NCI-H446 treated with DMSO at 0.1 percent for 48 hours (cell line): ENCODE measurements at places on chromosomes 3 and 15.
A peak's percentile ranks its signal among the peaks of the same experiment; 100 is the strongest.

- DNase-seq = no peak
Measured at GRCh38 chr3:26369133-26369532, 253.4 kb upstream of the LRRC3B start.

DNA sequence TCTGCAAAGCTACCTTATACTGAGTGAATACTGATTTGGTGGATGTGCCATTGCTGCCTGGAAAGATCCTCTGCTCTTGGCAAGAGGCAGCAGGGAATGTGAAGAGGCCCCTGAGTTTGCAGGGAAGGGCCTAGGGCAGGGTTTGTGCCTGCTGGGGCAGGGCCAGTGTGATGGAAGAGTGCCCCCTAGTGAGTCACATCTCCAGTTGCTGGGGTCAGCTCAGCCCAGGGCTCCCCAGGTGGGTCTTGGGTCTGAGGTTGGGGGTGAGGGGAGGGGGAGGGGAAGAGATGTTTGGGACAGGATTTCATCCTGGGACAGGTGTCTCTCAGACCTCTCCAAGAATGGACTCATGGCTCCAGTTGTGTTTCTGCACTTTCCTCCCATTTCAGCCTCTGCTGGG, 4.1 kb upstream of the AMOTL2 start:
- no peak for DNase-seq

DNA sequence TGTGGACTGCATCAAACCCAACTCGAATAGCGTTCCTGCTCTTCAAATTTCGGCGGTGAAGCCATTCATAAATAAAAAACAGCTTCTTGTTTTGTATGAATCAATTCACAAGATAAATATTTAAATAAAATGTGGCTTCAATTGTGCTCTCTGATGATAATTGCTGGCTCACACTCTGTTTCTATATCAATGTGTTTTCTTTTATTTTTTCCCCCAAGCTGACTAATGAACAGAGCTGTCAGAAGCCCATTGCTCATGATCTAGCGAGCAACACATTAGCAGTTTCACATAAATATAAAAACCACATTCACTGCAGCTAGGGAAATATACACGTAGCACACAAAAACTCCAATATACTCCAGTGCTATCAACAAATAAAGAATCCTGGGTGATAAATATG, 45.0 kb upstream of the FOXP1 start:
- DNase-seq = no peak

DNA sequence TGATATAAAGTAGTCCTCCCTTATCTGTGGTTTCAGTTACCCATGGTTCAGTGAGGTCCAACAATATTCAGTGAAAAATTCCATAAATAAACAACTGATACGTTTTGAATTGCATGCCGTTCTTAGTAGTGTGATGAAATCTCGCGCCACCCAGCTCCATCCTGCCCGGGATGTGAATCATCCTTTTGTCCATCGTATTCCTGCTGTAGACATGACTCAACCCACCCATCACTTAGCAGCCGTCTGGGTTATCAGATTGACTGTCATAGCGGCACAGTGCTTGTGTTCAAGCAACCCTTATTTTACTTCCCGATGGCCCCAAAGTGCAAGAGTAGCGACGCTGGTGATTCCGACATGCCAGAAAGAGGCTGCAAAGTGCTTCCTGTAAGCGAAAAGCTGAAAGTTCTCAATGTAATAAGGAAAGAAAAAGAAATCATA, 48.0 kb upstream of the MEX3B start:
- DNase-seq = no peak

DNA sequence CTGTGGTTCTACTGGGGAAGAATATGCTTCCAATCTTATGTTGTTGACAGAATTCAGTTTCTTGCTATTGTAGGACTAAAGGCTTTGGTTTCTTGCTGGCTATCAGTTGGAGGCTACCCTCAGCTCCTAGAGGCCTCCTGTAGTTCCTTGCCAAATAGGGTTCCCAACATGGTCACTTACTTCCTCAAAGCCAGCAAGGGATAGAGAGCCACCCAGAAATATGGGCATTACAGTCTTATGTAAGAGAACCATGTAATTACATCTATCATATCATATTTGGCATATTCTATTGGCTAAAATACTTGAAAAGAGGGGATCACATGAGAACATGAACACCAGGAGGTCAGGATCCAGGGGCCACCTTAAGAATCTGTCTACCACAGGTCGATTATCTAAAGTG, 6.2 kb upstream of the COX17 start:
- DNase-seq = no peak

GRCh38 chr15:55468321-55468720, 39.7 kb downstream of the DNAAF4 start:
- no peak for DNase-seq

GRCh38 chr15:66951531-66952320, 113.7 kb upstream of the SMAD3 start:
- DNase-seq = no peak

DNA sequence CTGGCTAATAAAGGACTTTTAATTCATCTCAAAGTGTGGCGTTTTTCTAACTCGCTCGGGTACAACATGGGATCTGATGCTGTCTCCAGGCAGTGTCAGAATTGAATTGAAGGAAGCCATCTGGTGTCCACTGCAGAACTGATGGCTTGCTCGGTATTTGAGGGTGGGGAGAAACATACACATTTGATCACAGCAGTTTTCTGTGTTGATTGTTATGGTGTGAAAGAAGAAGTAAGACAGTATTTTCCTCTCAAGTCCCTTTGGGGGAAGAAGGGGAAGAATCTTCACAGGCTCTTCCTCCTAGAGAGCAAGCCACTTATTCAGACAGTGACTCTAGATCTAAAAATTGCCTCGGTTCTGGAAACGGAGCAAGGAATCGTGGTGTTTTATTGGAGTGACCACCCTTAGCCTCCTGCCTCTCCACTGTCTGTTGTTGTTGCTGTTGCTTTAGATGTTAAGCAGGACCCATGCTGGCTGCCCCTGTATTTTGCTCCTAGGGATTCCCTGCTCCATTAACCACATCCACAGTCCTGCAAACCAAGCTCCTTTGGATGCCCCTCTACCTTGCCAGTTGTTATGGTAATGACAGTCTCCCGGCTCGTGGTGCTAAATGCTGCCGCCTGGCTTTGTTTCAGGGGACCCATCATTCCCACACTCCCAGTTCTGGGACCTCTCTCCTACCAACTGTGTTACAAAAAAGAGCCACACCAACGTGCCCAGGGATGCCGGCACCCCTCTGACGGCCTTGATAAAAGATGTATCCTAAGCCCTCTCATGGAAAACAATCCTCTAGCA, 15.3 kb upstream of the MCCC1 start:
- no peak for DNase-seq

DNA sequence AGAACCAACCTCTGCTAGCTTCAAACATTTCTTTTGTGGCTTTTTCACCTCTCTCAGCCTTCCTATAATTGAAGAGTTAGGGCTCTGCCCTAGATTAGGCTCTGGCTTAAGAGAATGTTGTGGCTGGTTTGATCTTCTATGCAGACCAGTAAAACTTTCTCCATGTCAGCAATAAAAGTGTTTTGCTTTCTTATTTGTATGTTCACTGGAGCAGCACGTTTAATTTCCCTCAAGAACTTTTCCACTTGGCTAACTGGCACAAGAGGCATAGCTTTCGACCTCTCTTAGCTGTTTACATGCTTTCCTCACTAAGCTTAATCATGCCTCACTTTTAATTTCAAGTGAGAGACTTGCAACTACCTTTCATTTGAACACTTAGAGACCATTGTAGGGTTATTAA, 964.7 kb downstream of the ROBO2 start:
- no peak for DNase-seq

DNA sequence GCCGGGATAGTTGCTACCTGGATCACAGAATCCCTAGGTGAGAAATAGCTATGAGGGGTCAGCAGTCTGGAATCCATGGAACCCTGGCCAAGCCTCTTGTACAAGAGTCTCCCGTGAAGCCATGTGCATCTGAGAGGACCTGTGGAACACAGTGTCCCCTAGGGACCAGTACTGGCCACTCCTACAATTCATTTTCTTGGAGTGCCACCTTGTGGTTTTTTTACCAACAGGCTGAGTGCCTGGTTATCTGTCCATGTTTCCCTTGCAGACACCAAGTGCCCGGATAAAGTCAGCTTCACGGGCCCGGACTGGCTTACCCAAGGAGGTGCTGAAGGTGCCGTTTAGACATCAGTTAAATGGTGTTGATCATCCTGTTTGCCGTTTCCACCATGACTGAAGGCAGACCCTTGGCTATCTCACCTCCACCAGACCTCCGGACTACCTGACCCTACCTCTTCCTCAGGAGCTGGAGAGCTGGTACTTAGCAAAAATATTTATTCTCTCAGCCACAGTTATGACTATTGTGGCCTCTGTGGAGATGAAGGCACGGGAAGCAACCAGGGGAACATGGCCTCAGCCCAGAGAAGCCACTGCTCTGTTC, 93.9 kb downstream of the RBPMS2 start:
- peak; percentile 8 for DNase-seq

DNA sequence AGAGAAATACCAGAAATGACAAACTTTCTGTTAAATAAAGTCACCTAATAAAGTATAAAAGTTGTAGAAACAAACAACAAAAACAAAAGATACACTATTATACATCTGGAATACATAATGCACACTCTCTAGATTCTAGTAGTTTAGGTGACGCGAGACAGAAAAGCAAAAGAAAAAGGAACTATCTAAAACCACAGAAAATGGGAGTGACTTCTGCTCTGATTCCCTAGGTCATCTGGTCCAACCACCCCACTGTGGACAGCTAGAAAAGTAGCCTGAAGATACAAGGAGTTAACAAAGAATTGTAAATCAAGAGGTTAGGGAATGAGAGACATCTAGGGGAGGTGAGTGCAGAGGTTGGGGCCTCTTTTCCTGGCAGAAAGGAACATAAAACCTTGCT, 39.1 kb downstream of the DHX36 start:
- DNase-seq = no peak

DNA sequence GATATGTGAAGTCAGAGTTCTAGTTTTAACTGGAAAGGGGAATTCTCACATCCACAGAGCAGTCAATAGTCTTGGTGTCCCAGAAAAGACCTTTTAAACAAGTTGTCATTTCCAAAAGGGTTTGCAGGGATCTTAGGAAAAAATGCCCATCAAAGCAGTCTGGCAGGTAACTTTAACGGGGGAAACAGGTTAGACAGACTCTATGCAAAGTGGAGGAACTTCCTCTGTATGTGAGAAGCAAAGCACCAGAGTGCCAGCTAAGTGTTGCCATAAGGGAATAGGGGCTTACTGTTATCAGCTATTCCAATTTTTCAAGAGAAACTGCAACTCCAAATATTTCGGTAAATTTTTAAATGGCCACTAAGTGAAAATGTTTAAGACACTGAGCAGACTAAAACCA, 307.9 kb upstream of the MDFIC2 start:
- no peak for DNase-seq

- DNase-seq = no peak
Measured at GRCh38 chr3:101936419-101937356, 87.4 kb downstream of the NFKBIZ start.

GRCh38 chr3:55731741-55732140, 244.6 kb upstream of the WNT5A start:
- no peak for DNase-seq

DNA sequence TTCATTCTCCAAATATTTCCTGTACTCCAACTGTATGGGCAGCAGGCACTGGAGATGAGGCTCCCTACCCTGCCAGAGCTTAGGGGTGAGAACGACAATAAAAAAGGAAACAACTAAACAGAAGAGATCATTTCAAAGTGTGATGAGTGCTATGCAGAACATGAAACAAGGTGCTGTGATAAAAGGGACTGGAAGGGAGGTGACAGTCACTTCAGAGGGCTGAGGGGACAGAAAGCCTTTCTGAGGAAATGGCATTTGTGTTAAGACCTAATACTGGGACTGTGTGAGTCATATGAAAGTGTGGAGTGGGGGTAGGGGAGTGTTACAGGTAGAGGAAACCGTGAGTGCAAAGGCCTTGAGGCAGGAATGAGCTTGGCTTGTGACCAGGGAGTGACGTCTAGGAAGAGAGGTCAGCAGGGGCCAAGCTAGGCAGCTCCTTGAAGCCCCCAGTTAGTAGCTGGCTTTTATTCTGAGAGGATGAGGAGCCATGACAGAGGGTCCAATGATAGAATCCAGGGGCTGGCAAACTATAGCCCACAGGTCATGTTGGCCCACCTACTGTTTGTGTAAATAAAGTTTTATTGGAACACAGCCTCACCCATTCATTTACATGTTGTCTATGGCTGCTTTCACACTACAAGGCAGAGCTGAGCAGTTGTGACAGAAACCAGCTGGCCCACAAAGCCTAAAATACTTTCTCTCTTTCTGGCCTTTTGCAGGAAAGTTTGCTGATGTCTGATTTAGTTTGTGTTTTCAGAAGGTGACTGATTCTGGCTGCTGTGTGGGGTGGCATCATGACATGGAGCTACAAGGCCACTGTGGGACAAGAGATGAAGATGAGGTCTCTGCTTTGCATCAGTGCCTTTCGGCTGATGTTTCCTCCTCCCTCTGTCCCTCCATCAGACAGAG, 56.6 kb downstream of the LSM3 start:
- no peak for DNase-seq

DNA sequence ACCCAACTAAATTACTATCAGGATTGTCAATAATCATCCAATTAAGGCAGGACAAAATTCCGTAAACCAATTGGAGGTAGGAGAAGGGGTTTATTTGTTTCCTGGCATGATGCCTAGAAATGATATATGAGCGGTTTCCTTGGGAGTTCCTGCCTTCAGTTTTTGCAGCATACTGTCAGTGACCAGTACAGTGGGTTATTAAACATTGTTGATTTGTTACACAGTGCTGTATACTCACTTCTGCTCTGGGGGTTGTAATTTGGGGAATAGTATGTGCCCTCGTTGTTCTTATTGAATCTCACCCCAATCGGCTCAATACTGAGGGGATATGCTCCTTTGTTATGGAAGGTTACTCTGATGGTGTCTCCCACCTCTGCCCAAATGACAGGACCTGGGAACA, 22.2 kb downstream of the CP start:
- DNase-seq = peak; percentile 27

GRCh38 chr3:173214576-173214975, 73.5 kb upstream of the SPATA16 start:
- no peak for DNase-seq

DNA sequence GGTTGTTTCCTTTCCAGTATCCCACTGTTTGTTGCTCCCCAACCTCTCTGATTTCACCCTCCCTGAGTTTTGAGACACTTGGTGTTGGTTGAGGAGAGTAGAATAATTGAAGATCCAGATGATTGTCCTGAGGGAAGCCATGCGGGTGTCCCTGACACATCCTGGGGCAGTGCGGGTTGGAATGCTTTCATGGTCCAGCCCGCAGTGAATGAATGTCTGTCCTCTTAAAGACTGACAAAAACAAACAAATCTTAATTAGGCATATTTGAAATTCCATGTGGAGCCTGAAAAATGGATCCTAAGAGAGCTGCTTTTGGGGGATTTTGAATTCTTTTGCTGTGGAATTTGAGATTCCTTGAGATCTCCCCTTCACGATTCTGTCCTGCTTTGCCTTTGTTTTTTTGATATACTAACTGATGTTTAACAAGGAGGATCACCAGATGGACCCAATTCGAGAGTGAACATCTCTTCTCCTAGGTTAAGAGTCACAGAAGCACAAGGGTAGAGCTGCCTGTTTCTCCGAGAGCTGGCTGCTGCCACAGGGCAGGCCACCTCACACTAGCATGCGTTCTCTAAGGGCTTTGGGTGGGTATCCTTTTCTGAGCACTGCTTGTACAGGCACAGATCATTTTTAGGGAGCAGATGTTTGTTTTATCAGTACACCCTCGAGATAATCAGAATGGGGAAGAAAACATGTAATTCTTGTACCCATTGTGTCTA, 47.4 kb downstream of the GPR171 start:
- no peak for DNase-seq

GRCh38 chr15:60363903-60364611, 33.7 kb downstream of the ANXA2 start:
- no peak for DNase-seq

- DNase-seq = no peak
Measured at GRCh38 chr3:50587806-50588758, 18.8 kb downstream of the HEMK1 start.
